Fibroblast of upper back skin (primary cell): ENCODE measurements at places on chromosomes 7 and 10.

- DNase-seq: peak; percentile 63
Measured at GRCh38 chr10:102352066-102352715, 43.3 kb upstream of the NFKB2 start.

DNA sequence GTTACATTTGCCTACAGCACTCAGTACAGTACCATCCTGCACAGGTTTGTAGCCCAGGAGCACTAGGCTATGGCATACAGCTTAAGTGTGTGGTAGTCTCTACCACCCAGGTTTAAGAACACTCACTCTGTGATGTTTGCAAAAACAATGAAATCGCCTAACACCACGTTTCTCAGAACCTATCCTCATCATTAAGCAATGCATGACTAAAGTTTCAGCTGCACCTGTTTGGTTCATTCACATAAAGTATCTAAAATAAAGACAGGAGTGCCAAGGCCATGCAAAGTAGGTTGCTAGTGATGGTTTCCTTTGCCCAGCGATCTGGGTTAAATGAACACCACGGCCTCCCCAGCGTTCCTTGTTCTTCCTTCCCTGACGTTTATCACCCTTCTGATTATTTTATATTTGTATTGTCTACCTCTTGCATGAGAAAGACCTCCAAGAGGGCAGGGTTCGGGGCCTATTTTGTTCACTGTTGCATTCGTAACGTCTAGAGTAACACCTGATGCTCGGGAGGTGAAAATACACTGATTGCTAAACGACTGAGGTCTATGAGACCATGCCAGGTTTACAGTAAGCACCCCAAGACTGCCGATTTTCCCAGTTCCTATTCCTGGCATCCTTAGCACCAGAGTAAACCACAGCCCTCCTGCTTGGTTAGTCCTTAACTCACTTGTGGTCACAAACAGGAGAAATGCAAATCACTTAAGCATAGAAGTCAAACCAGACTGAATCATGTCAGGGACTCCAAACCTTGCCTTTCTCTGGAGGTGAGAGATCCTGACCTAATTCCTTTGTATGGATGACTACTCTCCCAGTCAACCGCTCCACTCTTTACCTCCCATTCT lies 204.1 kb upstream of the NFE2L3 start:
- DNase-seq: no peak

DNA sequence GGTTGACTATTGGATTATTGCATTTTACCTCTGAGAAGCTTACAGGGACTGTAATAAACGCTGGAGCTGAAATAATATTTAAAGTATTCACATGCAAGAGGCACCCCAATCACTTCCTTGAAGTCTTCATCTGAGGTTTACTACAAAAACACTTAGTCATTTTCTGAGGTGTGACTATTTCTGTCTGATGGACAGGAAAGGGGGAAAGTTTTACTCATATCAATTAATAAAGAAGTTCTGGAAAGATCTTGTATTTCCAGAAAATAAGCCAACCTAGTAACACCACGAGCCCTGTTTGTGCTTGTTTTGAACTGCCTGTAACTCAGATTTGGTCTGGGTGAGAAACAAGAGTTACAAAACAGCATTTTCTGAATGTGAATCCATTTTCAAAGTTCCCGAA lies 63.9 kb upstream of the PRKCQ start:
- DNase-seq: no peak

- DNase-seq: no peak
Measured at GRCh38 chr10:97211229-97211628, 25.5 kb upstream of the SLIT1 start.

GRCh38 chr10:103742824-103743223 lies 112.6 kb downstream of the SH3PXD2A start:
- no peak for DNase-seq

- DNase-seq: no peak
Measured at GRCh38 chr10:3584926-3585784, 199.9 kb downstream of the KLF6 start.

GRCh38 chr7:159040146-159040545 lies 104.5 kb downstream of the VIPR2 start:
- DNase-seq: no peak

GRCh38 chr7:87341441-87341840 lies 4.0 kb upstream of the CROT start:
- DNase-seq: no peak

- DNase-seq: no peak
Measured at GRCh38 chr7:39005036-39005435, 27.3 kb downstream of the POU6F2 start.

DNA sequence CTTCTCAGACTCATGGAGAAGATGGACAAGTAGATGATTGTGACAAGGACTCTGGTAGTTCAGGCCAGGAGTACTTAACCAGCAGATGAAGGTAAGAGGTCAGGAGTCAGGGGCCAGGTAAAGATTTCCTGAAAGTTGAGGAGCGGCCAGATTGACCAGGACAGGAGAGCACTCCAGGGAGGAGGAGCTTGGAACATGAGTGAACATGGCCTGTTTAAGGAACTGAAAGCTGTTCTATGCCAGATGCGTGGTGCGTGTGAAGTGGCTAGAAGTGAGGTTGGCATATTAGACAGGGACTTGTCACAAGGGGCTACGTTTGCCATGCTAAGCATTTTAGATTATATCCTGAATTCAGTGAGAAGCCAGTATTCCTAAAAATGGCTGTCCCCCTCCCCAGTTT lies 157.2 kb downstream of the WNT2 start:
- DNase-seq: no peak

- no peak for DNase-seq
Measured at GRCh38 chr7:158284617-158285382, 302.8 kb downstream of the PTPRN2 start.

DNA sequence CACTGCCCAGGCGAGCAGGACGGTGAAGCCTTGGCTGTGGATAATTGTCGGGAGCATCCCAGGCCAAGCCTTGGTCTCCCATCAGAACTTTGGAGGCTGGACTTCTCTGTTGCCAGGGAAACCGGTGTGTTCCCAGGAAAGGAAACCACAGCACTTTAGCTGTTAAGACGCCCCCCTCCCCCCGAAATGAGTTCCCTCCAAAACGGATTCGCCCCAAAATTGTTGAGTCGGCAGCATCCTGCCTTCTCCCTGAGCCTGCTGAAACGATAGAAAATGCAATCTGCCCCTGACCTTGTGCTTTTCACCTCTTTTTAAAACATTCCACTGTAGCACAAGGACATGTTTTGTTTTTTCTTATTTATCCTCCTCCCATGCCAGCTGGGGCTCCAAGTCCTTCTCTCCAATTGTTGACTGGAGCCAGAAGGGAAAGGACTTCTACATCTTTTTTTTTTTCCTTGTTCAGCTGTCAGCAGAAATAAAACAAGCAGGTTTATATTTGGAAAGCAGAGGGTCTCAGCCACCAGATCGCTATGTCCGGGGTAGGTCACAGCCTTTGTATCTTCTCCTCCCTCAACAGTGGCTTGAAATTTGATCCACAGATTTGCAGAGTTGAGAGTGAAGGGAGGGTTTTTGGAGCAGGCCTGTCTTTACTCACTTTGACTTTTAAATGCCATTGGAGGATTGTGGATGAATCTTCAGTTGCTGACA lies 116.5 kb downstream of the ZMIZ1 start:
- no peak for DNase-seq

DNA sequence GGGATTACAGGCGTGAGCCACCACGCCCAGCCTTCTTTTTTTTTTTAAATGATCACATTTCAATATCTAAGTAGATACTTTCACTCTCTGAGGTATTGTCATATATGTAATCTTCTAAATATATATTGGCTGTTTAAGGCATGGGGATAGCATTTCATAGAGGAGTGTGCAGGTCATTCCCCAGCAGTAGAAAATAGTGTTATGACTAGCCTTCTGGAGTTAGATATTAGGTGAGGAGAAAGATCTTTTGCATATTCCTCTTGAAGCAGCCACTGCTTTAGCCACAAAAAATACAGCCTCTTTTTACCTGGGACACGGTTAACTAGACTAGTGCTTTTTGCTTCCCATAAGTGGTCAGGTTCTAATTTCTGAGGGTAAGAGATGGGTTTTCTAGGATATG lies 28.9 kb downstream of the ADD3 start:
- DNase-seq: no peak

- peak; percentile 50 for DNase-seq
Measured at GRCh38 chr10:26474026-26474425, 35.9 kb downstream of the APBB1IP start.

- no peak for DNase-seq
Measured at GRCh38 chr7:78248867-78249266, 450.3 kb downstream of the PHTF2 start.

GRCh38 chr7:137933270-137934017 lies 68.4 kb downstream of the CREB3L2 start:
- peak; percentile 74 for DNase-seq

- no peak for DNase-seq
Measured at GRCh38 chr10:125248489-125248888, 88.1 kb upstream of the CTBP2 start.

DNA sequence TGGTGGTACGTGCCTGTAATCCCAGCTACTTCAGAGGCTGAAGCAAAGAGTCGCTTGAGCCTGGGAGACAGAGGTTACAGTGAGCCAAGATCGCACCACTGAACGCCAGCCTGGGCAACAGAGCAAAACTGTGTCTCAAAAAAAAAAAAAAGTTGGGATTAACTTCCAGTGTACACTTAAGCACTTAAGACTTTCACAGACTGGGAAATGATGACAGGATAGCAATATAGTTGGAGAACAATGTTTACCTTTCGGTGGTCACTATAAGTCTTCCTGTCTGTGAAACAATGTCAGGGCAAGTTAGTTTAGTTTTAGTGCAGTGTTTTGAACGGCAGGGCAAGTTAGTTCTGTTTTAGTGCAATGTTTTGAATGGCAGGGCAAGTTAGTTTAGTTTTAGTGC lies 130.2 kb downstream of the TPST1 start:
- no peak for DNase-seq

DNA sequence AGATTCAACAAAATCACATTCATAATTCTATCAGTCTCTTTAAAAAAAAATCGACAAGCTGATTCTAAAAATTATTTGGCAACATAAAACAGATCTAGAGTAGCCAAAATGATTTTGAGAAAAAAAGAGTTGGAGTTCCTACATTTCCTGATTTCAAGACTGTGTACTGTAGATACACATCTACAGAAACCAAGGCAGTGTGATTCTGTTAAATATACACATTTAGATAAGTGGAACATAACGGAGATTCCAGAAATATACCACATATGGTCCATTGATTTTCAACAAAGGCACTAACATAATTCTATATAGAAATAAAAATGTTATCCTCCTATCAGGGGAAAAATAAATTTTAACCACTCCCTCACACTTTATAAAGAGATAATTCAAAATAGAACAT lies 467.0 kb downstream of the ADRA2A start:
- DNase-seq: no peak

GRCh38 chr10:120486671-120487205 lies 29.7 kb downstream of the PLPP4 start:
- DNase-seq: no peak

GRCh38 chr7:47965456-47965855 lies 14.0 kb downstream of the HUS1 start:
- DNase-seq: no peak
